Activated T-cell treated with anti-CD3 and anti-CD28 coated beads for 1 hour (primary cell): ENCODE measurements at places on chromosomes 7 and 10.

- no peak for DNase-seq
Observed at GRCh38 chr7:4612237-4612636, 69.9 kb upstream of the FOXK1 start.

DNA sequence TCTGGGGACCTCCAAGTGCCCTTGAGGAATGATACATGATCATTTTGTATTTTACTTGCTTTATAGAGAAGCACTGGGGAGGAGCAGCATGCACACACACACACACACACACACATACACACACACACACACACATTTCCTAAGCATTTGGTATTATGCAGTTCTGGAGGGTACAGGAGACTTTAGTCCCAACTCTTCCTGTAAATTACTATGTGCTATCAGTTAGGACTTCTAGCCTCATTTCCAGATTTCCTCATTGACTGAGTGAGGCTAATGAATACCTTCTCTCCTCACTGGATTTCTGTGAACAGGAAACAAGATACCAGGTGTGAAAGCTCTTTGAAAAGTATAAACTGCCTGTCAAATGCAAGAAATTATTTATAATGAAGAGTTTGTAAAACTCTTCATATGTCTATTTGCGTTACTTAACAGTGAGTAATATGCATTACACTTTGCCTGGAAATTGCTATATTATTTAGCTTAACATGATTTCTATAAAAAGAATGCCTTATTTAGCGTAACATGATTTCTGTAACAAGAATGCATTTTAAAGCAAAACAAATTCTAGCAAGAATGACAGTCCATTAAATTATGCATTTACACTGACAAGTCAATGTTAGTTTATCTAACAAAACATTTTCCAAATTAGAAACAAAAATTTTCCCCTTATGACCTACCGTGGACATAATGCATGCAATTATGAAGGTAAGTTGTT, 34.2 kb downstream of the ACTA2 start:
- DNase-seq = no peak

DNA sequence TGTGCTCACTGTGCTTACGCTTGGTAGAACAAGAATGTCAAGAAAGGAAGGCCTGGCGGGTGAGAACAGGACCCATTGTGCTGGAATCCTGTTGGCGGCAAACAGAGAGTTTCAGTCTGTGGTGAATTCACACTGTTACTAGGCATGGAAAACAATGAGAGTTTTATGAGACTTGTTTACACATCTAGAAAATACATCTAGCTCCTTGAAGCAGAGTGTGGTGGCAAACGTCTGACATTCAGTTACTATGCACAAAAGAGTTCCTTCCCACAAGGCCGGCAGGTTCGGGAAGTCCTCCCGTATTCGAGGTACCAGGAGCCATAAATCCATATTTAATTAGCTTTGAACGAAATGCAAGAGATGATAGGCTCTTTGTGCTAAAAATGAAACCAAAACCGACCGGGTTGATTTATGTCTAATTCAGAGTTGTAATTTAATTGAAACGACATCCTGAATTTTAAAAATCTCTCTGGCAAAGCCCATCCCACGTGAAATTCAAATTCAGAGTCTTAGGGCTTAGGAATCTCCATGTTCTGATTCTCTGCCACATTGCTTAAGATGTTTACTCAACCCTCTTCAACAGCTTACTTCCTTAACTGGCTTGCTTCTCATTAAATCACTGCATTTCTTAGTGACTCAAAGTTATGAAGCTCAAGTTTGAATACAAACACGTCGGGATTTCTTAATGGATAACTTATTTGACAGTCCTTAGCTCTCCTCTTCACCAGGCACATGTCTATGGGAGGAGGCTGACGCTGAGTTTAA, 299.9 kb upstream of the PITRM1 start:
- DNase-seq = no peak

GRCh38 chr10:127618797-127619196, 69.7 kb downstream of the NPS start:
- DNase-seq = no peak

GRCh38 chr7:36942955-36943354, 218.7 kb upstream of the AOAH start:
- DNase-seq = no peak

DNA sequence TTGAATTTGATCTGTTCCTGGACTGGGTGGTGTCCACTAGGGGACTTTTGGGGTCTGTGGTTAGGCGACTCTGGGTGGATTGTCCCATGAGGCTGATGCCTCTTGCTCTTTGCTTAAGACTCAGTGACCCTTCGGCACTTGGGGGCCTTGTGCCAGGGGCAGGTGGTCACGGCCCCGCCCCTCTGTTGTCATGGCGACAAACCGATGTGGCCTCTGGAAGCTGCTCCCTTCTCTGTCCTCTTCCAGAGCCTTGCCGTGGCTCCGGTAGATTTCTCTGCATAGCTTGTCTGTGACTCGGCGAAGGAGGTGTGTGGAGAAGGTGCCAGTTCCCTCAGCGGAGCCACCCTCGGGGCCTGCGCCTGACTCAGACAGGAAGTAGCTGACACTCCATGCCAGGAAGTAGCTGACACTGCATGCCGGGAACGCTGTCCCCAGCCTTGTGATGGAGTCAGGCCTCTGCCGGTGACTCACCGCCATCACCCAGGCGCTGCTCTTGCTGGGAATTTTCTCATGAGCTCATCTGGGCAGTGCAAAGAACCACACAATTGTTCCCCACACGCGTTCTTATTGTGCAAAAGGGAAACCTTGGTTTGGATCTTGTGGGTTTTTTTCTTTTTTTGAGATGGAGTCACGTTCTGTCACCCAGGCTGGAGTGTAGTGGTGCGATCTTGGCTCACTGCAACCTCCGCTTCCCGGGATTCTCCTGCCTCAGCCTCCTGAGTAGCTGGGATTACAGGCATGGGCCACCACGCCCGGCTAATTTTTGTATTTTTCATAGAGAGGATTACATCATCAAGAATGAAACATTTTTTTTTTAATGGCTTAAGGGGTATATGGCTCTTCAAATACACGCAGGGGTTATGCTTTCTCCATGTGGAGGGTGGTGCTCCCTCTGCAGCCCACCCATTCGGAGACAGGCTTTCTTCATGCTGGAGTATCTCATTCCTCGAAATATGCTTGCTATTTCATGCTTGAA, 72.6 kb downstream of the PFKFB3 start:
- peak; percentile 64 for DNase-seq

DNA sequence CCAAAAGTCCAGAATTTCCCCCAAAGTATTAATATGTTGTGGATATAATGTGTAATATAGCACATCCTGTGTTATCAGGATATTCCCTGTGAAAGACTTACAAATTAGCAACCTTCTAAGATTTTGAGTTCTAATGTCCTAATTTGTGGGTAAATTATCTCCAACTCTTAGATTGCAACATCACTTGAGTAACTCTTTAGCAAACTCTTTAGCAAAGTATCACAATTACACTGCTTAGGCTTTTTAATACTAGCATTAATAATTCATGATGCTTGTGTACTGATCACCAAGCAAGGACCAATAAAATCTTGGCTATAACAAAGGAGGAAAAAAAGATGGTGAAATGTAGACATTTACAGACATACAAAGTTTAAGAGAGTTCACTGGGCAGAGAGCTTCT, 27.7 kb downstream of the HIP1 start:
- DNase-seq = no peak

DNA sequence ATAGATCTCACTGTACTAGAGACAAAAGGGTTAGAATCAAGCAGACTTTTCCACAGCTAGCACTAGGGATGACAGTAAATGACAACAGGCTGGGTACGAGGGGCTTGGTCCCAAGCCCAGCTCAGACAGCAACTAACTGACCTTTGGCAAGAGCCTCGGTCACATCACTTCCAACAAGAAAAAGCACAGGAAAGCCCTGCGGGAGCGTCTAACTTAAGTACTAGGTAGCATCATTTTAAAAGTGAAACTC, 22.8 kb downstream of the CALML3 start:
- DNase-seq = no peak

DNA sequence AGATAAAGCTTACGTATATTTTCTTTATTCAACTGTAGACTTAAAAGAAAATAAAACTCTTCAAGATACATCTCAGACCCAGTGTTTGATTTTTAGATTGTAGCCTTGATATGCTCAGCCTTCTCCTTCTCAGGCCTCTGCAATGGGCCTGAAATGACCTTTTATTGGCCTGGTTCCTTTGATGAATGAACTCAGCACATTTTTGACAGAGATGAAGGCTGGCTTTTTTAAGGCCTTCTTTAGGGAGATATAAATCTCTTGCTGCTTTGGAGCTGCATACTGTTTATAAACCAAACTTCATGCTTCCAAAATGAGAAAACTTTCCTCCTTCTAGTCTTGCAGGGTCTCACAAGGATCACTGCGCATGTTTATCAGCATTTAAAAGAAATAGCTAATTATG, 1049.8 kb downstream of the LRMDA start:
- no peak for DNase-seq

DNA sequence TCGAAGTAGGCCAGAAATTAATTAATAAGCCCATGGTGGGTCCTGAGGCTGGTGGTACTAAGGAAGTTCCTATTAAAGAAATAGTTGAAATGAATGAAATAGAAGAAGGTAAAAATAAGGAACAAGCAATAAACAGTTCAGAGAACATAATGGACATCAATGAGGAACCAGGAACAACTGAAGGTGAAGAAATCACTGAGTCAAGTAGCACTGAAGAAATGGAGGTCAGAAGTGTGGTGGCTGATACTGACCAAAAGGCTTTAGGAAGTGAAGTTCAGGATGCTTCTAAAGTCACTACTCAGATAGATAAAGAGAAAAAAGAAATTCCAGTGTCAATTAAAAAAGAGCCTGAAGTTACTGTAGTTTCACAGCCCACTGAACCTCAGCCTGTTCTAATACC, 36.0 kb downstream of the SLK start:
- no peak for DNase-seq

- no peak for DNase-seq
Observed at GRCh38 chr7:2651847-2652735, 20.3 kb downstream of the TTYH3 start.

- DNase-seq = no peak
Observed at GRCh38 chr7:66779669-66780409, 39.3 kb downstream of the RABGEF1 start.

GRCh38 chr10:119461380-119461779, 81.1 kb downstream of the RGS10 start:
- DNase-seq = no peak

GRCh38 chr10:35470925-35471315, 134.2 kb upstream of the GJD4 start:
- DNase-seq = no peak

DNA sequence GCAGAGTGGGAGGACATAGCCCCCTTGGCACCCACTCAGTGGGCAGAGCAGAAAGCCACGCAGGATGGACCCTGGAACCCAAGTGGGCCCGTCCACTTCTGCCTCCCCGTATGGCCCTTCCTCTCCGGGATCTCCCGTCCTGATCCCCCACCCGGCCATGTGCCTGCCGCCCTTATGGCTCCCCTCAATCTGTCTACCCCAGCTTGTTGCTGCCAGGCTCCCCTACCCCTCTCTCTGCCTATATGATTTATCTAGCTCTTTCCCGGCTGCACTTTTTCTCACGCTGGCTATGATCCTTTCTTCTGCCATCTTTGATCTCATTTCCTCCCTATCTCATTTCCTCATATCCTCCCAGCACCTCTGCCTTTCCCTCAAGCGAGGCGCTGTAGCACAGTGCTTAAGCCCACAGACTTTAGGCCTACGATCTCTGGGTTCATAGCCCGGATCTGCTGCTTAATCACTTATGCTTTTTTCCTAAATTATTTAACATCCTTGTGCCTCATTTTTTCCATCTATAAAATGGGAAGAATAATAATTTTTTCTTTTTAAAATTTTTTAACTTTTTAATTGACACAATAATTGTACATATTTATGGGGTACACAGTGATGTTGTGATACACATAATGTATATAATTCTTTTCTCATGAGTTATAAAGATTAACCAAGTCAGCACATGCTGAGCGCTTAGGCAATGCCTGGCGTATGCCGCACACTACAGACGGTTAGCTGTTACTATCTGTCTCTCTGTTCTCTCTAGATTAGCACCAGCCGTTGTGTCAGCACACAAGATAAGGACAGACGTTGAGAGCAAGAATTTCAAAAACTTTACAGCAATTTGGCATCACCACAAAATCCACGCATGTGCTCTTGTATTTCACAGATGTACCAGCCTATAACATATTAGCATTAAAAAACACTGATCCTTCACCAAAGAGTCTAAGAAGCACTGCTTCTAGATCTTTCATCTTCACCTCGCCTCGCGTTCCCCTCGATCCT, 18.1 kb downstream of the KCNH2 start:
- DNase-seq = no peak

GRCh38 chr10:76050291-76050625, 618.8 kb downstream of the LRMDA start:
- no peak for DNase-seq

DNA sequence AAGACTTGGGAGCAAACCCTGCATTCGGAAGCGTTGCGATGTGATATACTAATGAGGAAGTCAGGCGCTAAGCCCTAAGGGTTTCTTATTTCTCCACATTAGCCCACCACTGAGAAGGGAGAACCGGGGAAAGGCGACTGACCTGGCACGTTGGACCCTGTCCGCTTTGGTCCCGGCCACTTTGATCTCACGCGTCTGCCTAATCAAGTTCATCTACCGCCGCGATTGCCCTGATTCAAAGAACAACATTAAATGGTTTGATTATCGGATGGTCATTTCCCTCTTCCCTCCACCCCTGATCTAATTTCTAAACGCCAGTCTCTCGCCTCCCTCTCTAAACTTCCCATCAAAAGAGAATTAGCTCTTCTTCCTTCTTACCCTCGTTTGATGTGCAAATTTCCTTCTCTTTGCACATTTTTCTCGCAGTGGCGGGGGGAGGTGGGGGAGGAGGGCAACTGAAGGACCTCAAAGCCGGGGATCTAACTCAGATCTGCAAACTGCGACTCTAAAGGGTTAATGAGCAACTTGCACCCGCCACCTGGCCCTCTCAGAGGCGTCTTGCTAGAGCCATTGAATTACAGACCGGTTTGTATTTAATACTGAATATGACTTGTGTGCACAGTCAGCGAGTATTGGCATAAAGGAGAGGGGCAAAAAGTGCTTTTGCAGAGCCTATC, 687 bp upstream of the DKK1 start:
- no peak for DNase-seq

- DNase-seq = no peak
Observed at GRCh38 chr10:54985732-54986131, 184.7 kb upstream of the PCDH15 start.

GRCh38 chr10:81520688-81521087, 354.3 kb upstream of the NRG3 start:
- no peak for DNase-seq

DNA sequence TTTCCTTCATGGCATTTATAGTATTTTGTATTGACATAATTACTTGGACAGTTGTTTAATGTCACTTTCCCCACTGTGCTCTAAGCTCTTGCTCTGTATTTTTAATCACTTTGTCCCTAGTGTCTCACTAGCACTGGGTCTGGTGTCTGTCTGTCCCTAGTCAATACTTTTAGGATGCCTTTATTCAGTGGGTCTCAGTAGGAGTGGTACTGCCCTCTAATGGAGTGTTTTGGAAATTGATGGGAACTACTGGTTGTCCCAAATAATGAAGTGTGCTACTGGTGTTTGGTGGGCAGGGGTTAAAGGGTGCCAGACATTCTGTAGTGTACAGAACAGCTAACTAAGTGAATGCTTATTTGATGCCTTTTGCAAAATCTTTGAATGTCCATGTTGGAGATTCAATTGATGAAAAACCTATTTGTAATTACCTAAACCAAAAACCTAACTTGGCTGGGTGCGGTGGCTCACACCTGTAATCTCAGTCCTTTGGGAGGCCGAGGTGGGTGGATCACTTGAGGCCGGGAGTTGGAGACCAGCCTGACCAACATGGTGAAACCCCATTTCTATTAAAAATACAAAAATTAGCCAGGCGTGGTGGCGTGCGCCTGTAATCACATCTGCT, 33.3 kb downstream of the CDK14 start:
- no peak for DNase-seq
